ENCODE measurements at places on chromosomes 7 and 10.
A peak's percentile ranks its signal among the peaks of the same experiment; 100 is the strongest.

GRCh38 chr7:69599286-69599954, 1.1 kb downstream of the AUTS2 start:
- no peak for DNase-seq

GRCh38 chr7:97118306-97118917, 914 bp downstream of the SDHAF3 start:
- no peak for DNase-seq

GRCh38 chr7:122528879-122529481, 169.9 kb downstream of the RNF133 start:
- no peak for DNase-seq

GRCh38 chr7:96198047-96198636, 123.8 kb downstream of the SLC25A13 start:
- no peak for DNase-seq

- DNase-seq: no peak
These were observed 35.4 kb upstream of the CFAP46 start for GRCh38 chr10:132977807-132978206.

DNA sequence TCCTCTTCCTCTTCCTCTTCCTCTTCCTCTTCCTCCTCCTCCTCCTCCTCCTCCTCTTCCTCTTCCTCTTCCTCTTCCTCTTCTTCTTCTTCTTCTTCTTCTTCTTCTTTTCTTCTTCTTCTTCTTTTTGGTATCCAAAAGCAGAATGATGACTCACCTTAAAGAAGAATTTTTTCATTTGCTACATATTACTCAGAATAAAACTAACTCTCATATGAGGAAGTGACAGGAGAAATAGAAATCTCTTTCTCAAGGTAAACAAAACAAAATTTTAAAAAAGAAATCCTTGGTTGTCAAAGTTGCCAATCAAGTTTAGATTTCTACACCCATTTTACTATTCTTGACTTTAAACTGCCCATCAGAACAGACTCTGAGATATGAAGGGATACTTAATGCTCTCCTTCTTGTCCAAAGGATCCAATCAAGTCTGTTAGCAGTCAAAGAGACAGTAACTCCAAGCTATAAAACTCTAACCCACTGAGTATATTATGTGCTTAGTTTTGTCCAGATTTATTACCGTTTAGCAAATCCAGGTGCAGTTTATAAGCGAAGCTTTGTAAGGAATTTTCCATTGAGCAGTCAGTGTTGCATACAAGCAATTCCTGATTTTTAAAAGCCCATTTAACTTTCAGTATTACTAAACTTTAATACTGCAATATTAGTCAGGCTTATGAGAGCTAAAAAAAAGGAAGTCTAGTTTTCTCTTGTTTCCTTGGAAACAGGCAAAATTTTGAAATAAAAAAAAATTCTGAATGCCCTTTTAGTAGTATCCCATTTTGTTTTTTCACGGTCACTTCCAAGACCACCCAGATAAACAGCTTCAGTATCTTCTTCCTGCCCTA, 43.1 kb upstream of the SNX13 start:
- DNase-seq: no peak

GRCh38 chr7:77651575-77652162, 44.6 kb upstream of the RSBN1L start:
- DNase-seq: no peak

- DNase-seq: no peak
These were observed 185.8 kb upstream of the TMEM106B start for GRCh38 chr7:12025246-12025645.

- no peak for DNase-seq
These were observed 66.4 kb downstream of the CDH23 start for GRCh38 chr10:71463111-71463510.

GRCh38 chr7:130488392-130489139, 3.3 kb upstream of the MEST start:
- DNase-seq: no peak

- peak; percentile 70 for DNase-seq
These were observed 15.4 kb downstream of the OGDHL start for GRCh38 chr10:49746626-49747302.

GRCh38 chr7:101186844-101187428, 6.8 kb upstream of the NAT16 start:
- no peak for DNase-seq

- no peak for DNase-seq
These were observed 260.2 kb downstream of the AUTS2 start for GRCh38 chr7:69858471-69858870.

DNA sequence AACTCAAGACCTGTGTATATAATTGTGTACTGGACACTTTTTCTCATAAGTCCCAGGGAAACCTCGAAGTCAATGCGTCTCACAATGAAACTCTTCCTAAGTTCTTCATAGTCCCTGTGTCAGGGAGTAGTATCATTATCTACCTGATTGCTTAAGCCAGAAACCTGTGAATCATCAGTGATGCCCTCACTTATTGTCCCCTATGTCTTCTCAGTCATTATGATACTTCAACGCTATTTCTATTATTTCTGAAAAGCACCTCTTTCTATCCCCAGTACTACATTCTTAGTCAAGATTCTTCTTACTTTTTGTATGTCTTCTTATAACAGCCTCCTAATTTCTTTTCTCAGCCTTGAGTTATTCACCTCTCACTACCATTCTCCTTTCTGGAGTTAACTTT, 94.3 kb downstream of the OTUD1 start:
- no peak for DNase-seq

- peak; percentile 74 for DNase-seq
These were observed at the start of gene TMEM229A for GRCh38 chr7:124032369-124033094. TMEM229A (minus strand) TSS chr7:124033067; CDS start chr7:124033003, 64 bp downstream.

DNA sequence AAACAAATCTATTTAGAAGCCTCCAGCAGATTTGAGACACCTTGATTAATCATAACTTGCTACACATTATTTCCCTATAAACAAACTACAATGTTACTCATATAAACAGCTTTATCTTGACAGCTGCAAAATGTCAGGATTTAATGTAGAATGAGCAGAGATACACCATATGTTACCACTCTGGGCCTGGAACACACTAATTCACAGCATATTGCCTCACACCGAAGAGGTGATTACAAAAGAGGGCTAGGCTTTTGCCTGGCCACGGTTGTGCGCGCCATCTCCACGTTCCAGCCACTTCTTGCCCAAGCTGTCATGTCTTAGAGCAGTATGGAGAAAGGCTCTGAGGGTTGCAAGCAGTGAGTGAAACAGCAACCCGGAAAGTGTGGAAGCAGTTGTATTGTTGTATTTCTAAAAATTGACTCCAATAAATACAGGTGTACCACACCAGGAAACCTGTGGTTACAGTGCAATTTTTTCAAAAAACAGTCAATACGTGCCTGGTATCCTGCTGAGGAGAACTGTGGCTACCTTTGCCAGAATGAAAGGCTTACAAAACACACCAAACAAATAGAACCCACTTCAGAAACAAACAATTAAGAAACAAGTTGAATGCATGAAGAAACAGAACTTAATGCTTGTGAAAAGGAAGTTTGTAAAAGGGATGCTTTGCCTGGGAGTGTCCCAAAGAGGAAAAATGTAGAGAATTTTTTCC, 498.1 kb downstream of the PLXNA4 start:
- peak; percentile 85 for DNase-seq

GRCh38 chr10:119316729-119317097, 109.3 kb downstream of the GRK5 start:
- DNase-seq: no peak

GRCh38 chr7:47804767-47805545, 143.3 kb downstream of the PKD1L1 start:
- DNase-seq: no peak

GRCh38 chr10:81600185-81600584, 274.8 kb upstream of the NRG3 start:
- no peak for DNase-seq

- no peak for DNase-seq
These were observed 603.7 kb upstream of the ADARB2 start for GRCh38 chr10:2340831-2341647.

- no peak for DNase-seq
These were observed 262.0 kb upstream of the ZWINT start for GRCh38 chr10:56623064-56623463.

DNA sequence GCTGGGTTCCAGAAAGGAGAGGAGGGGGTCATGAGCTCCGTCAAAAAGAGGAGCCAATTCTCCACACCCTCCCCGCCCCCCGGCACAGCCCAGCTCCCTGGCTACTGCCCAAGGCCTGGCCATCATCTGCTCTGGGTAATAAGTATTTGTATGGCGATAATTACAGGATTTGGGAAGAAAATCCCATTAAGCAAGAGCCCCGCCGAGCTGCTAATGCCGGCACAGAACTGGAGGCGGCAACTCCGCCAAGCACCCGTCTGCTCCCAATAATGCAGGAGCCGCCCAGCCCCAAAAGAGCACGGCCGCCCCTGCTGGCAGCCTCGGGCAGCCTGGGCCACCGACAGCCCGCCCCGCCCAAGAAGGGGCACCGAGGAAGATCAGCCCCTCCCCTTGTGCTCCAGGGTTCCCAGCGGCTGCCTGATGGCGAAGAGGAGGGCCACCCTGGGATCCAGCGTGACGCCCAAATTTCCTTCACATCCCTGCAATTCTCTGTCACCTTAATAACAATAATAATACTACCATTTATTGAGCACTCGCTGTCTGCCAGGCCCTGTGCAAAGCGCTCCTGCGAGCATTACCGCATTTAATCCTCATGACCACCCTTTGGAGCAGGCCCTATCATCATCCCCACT, 5.9 kb downstream of the SLIT1 start:
- DNase-seq: no peak

GRCh38 chr10:30121401-30121800, 62.0 kb upstream of the JCAD start:
- DNase-seq: no peak

GRCh38 chr7:132130497-132130896, 445.8 kb downstream of the PLXNA4 start:
- no peak for DNase-seq

GRCh38 chr7:124783271-124783670, 17.7 kb upstream of the GPR37 start:
- no peak for DNase-seq

DNA sequence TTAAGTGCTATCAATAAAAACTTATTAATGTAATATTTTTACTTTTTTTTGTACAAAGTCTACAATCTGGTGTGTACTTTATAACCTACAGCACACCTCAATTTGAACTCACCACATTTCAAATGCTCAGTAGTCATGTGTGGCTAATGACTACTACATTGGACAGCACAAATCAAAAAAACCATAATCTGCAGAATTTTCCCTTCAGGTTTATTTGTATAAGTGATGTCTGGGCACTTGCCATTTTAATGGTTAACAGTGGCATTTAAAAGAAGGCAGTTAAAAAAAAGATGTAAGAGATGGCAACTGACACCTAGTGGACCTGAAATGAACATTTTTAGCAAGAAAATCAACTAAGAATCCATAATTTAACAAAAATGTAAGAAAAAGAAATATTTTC, 124.6 kb upstream of the NRBF2 start:
- DNase-seq: no peak

- DNase-seq: no peak
These were observed 210.1 kb upstream of the PPP1R3A start for GRCh38 chr7:114128880-114129279.

DNA sequence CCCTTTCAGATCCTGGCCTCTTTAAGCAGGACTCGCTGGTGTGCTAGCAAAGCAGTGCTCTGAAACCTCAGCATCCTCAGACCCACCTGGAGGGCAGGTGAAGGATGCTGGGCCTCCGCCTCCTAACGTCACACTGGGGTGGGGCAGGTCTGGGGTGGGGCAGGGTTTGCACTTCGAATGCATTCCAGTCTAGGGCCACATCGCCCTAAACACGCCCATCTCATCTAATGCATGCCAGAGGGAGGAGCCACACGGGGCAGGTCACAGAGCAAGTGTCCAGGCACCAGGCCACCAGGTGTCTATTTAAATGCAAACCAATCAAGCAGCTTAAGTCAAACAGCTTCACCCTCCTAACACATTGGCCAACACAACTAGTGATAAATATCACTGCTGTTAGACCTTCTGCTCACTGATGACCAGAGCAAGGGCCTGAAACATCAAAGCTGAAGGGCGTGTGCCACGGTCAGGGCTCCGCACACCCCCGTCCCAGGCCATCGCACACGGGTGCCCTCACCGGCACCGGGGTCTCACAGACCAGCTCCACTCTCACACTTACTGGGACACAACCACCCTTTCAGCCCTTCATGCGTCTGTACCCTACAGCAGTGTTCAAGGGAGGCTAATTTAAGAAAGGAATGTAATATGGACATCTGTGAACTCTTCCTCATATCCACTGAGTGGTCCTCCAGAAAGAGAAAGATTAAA, 47.1 kb downstream of the DIP2C start:
- no peak for DNase-seq

DNA sequence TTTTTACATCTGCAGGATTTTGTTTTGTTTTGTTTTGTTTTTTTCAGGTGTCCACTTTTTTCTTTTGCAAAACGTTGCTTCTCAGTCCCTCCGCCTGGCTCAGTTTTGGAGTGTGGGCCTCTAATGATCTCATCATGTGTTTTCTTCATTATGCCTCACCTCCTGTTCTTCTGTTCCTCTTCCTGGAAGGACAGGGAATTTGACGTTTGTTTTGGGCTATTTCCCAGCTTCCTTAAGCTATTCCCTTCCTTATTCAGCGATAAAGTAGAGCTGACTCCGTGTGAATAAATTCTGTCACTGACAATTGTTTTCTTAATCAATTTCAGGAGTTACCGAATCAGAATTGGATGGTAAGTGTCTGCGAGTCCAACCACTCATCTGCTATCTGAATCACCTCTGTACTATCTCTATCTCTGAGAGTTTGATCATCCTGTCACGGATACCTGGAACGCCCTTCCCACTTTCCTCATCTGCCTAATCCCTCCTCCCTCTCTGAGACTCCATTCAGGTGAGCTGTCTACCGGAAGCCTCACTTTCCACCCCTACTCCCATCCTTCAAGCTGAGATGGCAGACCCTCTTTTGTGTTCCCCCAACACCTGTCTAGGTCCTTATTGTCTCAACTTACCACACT, 218.4 kb downstream of the GATA3 start:
- no peak for DNase-seq

DNA sequence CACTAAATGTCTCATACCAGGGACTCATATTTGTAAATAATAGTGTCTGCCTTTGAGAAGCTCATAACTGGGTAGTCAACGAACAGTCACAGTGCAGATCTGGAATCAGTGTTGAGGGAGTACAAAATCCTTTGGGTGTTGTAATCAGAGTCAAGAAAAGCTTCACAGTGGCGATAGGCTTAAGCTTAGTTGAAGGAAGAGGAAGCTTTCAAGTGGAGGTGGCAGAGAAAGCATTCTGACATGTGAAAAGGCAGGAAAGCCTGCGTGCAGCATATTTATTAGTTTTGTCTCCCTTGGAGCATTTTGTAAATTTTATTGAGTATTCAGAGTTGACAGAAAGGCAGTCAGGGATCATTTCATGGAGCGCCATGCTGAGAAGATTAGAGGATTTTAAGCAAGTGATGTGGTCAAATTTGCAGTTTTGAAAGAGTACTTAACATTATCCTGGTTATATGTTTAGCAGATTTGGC, 104.9 kb downstream of the ADK start:
- no peak for DNase-seq

Measured in left lung (tissue), 14 donors.